Breast epithelium (tissue), 4 donors: ENCODE measurements at places on chromosomes 5 and 9. TPM values are rescaled to one million over a fixed set of nuclear protein-coding genes. Genes with fewer than 3 reads are reported as not detected.

DNA sequence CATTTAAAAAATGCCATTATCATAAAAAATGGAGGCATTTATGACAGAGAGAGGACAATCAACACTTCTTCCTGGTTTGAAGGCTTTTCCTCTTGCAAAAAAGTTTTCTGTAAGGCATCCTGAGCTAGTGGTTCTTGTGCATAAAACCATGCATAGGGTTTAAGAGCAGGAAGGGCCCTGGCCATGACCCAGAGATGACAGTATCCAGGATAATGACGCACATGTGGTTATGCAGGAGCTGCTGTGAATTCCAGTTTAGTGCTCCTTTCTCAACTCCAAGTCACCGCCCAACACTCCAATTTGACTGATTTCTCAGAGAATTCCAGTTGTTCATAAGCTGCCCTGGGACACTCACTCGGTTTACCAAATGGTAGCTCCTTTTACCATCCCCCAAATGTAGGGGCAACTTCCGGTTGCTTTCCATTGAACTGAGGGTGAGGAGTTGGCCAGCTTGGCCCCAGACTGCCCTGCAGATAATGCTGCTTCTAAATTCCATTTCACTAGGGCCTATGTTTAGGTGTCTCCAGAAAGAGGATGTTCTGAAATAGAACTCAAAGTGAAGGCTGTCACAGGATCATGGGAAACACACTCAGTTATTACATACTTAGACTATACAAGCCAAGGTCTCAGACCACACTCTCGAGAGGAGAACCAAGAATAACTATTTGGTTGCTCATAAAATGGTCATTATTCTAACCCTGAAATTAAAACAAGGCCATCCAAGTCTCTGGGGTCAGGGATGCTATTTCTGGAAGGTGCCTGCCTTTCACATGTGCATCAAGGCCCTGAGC, 179.1 kb downstream of the SLIT3 start:
- DNase-seq = no peak

DNA sequence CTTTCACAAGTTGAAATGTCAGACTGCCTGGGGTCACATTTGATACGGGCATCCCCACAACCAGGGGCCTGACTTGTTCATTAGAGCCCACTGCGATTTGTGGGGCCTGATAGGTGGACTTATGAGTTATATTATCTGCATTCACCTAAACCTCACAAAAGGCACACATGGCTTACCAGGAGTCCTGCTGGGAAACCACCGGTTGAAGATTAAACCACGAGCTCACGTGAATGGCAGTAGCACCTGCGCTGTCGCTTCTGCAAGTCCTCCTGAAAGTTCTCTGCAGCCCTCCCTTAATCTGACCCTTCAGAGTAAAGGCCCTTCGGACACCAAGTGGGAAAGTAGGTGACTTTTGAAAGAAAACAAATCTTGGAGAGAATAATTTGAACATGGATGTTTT, 68.9 kb downstream of the PPIC start:
- DNase-seq = no peak

Gene PCDHB8
- 0.80 TPM for total RNA-seq

Gene CRB2
- total RNA-seq = under 0.01 TPM
